NCI-H1417 treated with DMSO at 0.1 percent for 48 hours (cell line): ENCODE measurements at places on chromosomes 1 and 21.

DNA sequence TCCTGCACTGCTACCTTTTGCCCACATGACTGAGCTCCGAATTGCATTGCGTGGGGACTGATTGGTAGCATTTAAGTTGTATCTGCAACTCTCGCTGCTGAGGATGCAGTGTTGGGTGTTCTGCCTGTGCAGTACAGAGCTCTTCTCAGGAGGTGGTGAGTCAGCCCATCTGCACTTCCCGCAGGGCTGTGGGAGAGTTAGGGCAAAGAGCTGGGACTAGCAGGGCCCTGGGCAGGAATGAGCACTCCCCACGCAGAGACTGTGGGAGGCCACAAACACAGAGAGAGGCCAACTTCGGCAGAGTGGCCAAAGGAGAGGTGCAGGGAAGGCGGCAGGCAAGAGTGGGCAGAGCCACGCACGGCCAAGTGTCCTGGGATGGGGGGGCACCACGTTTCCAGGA is 244.7 kb downstream of the SIPA1L2 start:
- no peak for DNase-seq

DNA sequence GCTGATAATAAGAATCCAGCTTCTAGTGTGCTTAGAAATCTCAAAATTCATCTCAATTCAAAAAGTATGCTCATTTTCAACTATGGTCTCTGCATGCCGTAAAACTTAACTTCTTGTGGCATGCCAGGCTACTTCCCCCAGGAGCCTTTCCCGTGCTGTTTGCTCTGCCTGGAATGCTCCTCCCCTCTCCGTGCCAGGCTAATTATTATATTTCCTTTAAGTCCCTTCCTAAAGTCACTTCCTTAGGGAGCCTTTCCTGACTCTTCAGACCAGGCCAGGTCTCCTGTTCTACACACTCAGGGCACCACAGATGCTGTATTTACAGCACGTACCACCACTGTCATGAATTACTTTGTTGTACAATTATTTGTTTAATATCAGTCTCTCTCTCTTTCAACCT is 67.1 kb upstream of the PPP2R5A start:
- no peak for DNase-seq

DNA sequence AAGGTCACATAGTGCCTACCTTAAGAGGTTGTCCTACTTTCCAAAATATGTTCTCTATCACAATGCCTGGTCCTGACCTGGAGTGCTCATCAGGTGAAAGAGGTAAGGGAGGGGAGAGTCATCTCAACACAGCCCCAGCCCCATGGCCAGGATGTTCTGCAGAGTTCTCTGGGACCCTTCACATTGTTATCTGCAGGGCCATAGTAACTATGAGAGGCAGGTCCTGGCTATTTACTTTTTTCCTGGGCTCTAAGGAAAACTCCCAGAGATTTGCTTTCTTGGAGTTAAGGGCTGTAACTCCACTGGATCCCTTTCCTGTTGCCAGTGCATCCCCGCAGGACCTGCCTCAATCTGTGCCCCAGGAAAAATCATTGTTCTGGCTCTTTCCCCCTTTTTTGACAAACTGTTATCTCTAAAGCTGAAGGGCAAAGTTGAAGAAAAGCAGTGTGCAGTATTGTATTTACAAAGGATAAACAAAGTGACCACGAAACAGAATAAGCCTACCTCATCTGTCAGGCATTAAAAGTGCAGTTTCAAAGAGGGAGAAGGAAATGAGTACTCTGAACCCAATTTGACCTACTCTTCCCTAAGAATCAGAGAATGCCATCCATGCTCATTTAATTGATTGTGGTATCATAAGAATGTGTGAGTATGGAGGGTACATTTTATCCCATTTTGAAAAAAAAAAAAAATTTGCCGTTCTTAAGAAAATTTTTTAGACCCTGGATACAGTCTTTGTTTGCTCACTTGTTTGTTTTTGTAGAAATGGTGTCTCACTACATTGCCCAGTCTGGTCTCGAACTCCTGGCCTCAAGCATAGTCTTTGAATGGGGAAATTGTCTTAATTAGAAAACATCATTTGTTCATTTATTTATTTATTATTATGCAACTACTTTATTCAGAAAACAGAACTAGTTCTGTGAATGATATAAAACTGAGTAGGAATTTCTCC is 149.6 kb downstream of the RHOU start:
- no peak for DNase-seq

DNA sequence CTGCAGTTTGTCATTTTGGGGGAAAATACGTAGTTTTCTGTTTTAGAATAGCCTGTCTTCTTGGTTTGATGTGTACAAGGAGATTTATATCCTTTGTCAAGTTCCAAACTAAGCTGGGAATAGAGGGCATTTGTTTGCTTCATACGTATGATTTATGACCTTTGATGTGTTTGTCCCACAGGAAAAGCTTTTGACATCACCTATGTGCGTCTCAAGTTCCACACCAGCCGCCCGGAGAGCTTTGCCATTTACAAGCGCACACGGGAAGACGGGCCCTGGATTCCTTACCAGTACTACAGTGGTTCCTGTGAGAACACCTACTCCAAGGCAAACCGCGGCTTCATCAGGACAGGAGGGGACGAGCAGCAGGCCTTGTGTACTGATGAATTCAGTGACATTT is 79.9 kb downstream of the LAMC1 start:
- DNase-seq = no peak

- no peak for DNase-seq
These were observed 664.1 kb upstream of the CAMK1G start for GRCh38 chr1:208919371-208919770.

- no peak for DNase-seq
These were observed 476 bp downstream of the AXDND1 start for GRCh38 chr1:179366093-179366800.

DNA sequence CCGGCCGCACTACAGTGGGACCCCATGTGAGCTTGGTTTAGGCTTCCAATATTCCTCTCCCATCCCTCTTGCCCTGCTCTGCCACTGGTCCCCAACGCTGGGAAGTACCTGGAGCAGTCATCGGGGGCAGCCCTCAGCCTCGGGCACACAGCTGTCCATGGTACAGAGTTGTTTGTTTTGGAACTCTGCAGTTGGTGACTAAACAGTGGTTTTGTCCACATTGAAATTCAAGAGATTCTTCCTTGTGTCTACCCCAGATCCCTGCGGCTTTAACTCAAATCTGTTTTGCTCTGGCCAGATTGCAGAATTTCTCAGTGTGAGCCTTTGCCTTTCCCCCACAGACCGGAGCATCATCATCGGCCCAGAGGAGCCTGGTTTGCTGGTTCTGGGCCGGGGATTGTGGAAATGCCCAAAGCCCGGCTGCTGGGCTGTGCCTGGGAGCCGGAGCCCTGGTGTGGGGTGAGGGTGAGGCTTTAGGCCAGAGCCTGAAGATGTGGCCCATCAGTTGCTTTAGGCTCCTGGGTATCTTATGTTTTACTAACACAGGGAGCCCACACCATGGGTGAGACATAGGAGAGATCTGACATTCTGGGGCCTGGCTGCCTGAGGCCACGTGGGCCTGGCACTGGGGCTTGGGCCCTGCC is 93.2 kb downstream of the ARHGEF10L start:
- DNase-seq = no peak

DNA sequence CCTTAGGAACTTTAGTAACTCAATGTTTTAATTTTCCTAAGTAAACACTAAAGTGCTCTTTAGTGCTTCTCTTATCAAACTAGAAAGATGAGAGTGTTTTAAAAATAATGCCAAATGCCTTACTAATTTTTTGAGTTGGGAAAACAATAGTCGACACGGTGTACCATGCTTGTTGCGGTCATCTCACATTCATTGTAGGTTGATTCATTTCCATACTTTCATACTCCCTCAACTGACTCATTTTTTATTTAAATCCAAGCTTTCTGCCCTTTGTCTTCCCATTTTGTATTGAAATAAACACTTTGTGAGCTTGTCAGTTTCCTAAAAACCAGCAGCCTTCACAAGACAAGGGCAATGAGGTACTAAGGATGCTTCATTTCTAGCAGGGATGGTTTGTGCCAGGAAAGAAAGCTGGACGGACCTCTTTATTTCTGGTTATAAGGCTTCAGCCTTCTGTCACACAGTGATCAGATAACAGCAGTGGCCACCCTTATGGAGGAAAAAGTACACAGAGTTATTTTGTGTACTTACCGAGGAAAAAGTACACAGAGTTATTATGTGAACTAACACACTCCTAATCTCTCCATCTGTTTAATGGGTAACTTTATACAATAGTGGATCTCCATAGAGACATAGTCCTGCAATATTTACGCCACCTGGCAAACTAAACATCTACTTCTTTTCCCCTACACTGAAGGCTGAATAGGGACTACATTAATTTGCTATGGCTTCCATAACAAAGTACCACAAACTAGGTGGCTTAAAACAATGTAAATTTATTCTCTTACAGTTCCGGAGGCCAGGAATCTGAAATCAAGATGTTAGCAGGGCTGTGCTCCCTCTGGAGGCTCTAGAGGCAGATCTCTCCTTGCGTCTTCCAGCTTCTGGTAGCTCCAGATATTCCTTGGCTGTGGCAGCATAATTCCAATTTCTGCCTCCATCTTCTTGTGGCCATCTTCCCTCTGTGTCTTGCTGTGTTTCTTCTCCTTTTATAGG is 13.0 kb upstream of the CCDC190 start:
- no peak for DNase-seq

DNA sequence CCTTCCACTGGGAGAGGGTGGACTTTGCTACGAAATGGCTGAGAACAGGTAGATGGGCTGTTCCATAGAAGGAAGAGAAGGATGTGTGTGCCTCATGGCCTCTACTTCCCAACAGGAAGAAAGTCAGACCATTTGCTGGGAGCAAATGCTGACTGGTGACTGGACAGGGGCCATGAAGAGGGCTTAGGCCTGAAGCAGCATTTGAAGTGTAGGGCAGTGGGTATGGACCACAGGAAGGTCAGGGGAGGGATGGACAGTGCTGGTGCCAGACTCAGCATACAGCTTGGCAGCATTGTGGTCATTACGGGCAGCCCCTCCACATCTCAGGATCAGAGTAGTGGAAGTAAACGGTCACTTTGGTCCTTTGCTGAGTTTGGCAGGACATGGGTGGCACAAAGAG is 275.7 kb downstream of the MATN1 start:
- no peak for DNase-seq

GRCh38 chr1:114485286-114485685 is 25.7 kb downstream of the TRIM33 start:
- DNase-seq = no peak

- no peak for DNase-seq
These were observed 2.9 kb downstream of the PADI3 start for GRCh38 chr1:17251701-17252376.

DNA sequence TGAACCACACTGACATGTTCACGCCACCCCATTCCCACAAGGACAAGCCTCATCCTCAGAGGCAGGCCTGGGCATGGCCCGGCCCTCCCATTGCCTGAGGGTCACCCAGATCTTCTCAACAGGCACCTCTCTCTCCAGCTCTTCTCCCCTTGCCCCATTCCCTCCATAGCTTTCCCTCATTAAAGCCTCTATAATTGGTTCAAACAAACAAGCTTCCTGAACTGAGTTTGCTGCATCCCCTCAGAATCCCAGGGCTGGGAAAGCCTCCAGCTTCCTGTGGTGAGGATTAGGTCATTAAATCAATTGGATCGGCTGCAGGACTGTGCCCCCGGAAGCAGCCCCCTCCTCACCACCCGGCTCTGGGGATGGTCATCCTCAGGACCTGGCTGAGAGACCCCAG is 18.9 kb downstream of the CTNNBIP1 start:
- DNase-seq = no peak

DNA sequence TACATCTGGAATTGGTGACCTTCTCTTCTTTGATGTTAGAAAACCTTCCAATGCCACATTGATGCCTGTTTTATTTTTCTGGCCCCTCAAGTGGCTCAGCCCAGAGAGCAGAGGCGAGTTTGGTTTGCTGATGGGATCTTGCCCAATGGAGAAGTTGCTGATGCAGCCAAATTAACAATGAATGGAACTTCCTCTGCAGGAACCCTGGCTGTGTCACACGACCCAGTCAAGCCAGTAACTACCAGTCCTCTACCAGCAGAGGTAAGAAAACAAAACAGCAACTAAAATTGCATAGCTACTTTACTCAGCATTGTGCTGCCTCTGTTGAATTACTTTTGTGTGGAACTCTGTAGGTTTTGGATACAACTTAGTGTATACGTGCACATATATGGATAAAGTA is 97.6 kb downstream of the CC2D1B start:
- DNase-seq = no peak

DNA sequence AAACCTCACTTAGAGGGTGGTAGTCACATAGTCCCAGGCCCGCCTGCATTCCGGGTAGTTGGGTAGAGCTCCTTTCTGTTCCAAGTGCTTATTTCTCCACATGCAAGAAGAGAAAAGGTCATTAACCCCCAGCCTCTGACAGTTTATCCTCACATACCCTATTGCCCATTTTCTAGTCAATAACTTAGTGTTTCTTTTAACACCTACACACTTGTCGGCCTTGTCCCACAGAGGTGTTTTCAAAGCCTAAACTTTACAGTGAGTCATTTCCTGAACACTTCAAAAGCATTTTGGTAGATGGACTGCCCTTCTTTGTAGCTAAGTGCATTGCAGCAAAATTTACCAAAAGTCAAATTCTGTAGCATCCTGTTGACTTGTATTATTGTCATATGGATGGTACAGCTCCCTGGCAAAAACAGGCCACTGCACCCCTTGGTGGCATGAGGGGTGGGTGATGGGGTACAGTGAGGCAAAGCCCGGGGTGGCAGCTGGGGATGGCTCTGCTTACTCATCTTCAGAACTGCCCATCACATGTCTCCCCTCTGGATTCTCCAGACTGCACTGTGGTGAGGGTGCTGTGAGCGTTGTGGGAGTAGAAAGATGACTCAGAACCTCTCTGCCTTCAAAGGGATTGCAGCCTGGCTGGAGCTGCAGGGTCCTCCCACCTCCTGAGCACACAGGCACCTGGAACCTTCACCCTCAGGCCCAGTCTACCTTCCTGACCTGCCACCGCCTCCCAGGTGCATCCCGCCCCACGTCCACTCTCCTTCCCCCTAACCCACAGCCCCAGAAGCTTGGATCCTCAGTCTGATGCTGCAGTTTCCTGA is 45.8 kb upstream of the DMRTB1 start:
- DNase-seq = no peak

GRCh38 chr1:33517596-33518250 is 45.3 kb downstream of the ZSCAN20 start:
- DNase-seq = no peak

- no peak for DNase-seq
These were observed 9.3 kb downstream of the MTFR1L start for GRCh38 chr1:25829046-25829445.
